ENCODE measurements at places on chromosomes 6 and 20.
A peak's percentile ranks its signal among the peaks of the same experiment; 100 is the strongest.

- no peak for DNase-seq
Observed at GRCh38 chr6:29925321-29925720, 17.0 kb upstream of the HLA-A start.

GRCh38 chr6:33716890-33717632 is 5.6 kb upstream of the UQCC2 start:
- no peak for DNase-seq

GRCh38 chr20:20731945-20732296 is 19.5 kb upstream of the RALGAPA2 start:
- DNase-seq: no peak

DNA sequence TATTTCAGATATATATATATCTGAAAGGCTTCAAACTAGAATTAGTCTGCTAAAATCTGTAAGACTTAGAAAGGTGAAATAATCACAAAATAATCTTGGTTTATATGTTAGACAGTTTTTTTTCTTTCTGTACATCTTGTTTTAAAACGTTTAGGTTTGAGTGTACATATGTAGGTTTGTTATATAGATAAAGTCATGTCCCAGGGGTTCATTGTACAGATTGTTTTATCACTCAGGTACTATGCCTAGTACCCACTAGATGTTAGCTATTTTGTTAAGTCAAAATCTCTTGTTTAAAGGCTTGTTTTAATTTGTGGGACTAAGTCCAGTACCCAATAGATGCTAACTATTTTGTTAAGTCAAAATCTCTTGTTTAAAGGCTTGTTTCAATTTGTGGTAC is 1339.0 kb upstream of the CITED2 start:
- DNase-seq: no peak

DNA sequence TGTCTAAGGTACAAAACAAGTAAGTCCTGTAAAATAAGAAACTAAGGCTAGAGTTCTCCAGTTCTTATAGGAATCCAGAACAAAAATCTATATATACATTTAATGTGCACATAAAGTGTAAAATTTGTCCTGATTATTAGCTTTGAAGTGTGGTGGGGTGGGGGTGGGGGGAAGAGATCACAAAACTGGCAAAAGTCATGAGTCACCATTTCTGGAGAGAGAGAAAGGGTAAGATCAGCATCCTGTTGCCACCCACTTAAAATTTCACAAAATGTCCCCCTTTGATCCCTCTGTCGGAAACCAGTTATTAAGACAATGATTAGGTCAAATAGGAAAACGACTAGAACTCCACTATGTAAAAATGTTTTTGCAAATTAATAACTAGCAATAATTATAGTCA is 482.0 kb upstream of the POU3F2 start:
- no peak for DNase-seq

DNA sequence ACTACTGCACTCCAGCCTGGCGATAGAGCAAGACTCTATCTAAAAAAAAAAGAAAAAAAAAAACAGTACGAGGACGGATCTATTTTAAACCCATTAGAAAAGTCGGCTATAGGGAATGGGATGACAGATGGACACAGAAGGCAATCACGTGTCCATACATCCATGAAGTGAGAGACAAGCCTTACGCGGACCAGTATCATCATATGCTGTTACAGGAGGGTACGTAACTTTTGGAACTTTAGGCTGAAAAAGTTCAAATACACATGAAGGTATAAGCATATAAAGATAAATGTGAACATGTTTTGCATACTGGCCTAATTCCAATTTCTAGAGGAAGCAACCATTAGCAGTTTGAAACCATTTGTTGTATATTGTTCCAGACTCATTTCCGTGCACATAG is 109.8 kb upstream of the EXOC2 start:
- DNase-seq: no peak

DNA sequence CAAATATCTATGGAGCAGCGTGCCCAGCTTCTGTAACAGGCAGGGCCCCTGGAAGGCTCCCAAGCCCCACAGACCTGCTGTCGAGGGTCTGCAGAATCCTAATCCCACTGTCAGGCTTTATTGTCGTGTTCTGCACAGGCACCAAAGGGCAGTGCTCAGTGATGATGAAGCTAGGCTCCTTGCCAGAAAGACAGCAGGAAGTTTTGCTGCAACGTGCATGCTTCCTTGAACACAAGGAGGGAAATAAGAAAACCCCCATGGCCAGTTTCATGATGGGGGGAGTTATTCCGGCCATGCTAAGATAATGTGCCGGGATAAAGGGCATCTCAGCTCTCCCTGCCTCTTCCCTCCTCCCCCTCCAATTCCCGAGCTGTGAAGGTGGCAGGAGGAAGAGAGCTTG is 109.4 kb upstream of the KCNG1 start:
- DNase-seq: no peak

- peak; percentile 10 for DNase-seq
Observed at GRCh38 chr6:70838907-70839285, 118.0 kb downstream of the B3GAT2 start.

DNA sequence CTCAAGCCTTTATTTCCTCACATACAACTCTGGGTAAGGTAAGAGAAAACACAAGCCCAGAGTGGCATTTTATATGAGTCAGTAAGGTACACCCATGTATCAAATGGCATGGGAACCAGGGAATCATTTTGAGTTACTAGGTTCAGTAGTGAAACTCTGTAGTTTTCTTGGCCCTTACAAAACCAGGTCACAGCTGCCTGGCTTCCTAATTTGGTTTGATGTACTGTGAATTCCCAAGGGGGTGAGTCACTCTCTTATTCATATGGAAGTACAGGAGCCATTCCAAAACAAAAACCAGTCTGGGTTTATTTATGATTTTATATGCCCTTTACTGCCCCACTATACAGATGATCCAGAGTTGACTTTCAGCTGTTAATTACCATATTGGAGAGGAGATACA is 70.7 kb downstream of the PDE7B start:
- peak; percentile 97 for DNase-seq

GRCh38 chr6:5967594-5967993 is 39.1 kb downstream of the NRN1 start:
- no peak for DNase-seq

GRCh38 chr6:32393665-32394420 is 13.1 kb downstream of the BTNL2 start:
- DNase-seq: peak; percentile 4

- no peak for DNase-seq
Observed at GRCh38 chr6:16711546-16712254, 49.6 kb downstream of the ATXN1 start.

DNA sequence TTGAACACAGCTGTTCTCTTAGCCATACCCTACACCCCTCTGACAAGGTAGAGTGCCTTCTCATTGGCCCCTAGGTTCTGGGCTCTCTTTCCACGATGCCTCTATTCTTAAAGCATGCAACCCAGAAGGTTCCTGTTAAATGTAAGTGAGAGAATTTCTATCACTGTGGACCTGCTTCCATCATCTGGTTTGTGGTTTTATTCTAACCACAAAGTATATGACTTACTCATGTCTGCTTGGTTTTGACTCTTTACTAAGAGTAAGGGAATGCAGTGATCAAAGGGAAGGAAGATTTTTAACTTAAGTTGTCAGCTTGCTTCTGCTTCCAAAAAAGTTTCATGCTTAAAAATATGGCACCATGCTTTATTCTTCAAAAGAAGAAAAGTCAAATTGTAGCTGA is 80.2 kb downstream of the ANKEF1 start:
- peak; percentile 49 for DNase-seq

DNA sequence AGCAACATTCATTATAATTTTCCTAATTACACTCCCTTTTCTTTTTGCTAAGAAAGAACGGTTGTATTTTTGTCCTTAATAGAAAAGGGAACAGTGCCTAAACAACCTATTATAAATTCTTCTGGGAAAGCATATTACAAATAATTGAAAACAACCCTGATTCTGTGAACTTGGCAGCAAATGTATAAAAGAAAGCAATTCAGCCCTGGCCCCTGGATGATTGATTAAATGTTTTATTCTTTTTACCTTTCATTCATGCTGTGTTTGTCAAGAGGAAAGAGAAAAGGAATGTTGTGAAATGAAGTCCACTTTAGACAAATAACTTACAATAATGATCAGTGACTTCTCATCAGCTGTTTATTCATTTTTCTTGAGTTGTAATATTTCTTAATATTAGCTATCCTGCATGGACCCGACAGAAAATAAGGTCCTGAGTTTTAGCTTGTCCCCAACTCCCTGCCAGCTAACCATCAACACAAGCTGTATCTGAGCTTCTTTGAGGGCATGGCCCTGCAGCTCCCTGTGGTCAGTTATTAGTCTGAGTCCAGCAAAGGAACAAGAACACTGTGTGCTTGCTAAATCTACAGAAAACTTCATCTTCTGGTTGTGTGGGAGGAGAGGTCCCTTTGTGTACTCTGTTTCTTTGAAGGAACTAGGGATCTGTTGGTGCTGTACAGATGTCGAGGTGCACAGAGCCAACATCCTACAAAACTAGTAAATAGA is 248.2 kb downstream of the LAMA2 start:
- DNase-seq: peak; percentile 35

GRCh38 chr6:47234266-47234933 is 75.3 kb downstream of the TNFRSF21 start:
- DNase-seq: no peak

- DNase-seq: no peak
Observed at GRCh38 chr6:9511157-9511556, 903.7 kb downstream of the TFAP2A start.

- peak; percentile 91 for DNase-seq
Observed at GRCh38 chr6:132084811-132085509, 133.8 kb upstream of the CCN2 start.

DNA sequence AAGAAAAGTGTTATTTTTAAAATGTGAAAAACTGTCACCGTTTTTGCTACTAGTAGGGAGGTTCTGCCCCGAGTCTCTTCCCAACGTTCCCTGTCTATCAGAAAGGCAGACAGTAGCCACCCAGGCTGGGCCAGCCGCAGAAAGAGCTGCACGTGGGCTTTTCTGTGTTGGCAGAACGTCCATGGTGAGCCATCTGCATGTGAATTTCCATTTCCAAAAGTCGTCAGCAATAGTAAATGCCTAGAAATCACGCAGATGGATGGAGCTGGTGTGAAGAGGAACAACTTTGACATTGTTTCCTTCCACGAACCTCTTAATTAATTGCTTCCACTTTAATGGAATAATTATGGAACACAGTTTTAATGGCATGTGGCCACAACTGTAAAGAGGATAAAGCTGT is 97.5 kb downstream of the FAM120B start:
- DNase-seq: no peak

DNA sequence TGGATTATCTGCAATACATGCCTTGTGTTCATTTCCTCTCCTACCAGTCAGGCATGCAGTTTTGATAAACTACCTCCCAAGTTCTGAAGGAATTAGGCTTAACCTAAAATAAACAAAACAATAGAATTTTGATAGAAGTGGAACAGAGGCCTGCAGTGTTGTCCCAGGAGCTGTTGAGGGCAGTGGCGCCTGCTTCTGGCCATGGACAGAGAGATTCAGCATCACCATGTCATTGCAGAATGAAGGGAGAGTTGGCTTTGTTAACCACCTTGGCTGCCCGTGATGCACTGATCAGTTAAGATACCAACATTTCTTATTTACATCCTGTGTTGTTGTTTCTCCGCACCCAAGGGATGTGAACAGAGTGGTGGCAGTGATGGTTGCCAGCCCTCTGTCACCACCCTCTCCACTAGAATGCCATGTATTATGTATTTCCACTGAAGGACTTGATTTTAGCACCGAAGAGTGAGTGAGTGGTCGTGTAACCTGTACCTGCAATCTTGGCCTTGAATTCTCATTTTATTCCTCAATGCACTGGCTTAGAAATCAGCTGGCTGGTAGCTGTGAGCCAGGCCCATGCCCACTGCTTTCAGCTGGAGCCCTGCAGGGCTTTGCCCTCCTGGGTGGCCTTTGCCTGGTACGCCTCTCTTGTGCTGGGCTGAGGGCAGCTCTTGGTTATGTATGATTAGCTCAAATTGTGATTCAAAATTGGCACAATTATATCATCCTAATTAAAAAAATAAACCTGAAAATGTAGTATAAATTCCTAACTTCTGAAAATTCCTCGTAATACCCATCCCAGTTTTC is 56.5 kb downstream of the SHLD1 start:
- DNase-seq: no peak

Data from fibroblast of villous mesenchyme (primary cell).